Caco-2 (cell line): ENCODE measurements at places on chromosomes 1 and 21. TPM values are rescaled to one million over a fixed set of nuclear protein-coding genes. Genes with fewer than 3 reads are reported as not detected.

DNA sequence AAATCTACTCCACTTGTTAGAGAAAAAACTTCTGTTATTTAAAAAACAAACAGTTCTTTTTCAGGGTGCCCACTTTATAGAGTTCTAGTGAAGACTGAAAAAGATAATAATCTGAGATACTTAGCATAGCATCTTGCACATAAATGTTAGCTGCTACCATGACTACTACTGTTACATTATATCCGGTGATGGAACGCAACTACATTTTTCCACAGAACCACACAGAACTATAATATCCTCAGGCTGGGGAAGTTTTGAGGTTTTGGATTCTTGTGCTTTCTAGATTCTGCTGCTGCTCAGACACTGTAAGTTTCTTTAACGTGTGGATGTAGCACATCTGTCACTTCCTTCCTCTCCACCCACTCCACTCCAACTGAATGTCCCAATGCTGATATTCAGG is 110.3 kb downstream of the PTPN14 start:
- DNase-seq = no peak

GRCh38 chr1:111729271-111729921 is 9.8 kb downstream of the INKA2 start:
- DNase-seq = no peak

CD244 gene
- total RNA-seq = 0.11 TPM in 1 of 2 replicates, not detected in the other

DNA sequence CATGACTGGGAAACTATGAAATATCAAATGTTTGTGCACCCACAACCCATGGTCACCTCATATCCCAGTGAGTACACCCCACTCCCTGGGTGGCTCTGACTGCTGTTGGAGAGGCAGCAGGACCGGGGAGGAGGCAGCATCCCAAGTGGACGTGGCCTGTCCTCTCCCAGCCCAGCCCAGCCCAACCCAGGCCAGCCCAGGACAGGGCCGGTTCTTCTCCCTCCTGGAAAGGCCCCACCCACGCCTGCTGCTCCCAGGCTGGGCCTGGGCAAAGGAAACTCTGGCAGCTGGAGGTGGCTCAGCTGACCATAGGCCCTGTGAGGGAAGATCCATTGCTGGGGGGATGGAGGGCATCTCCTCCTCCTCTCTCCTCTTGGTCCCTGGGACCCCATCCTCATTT is 19.1 kb downstream of the MATN1 start:
- DNase-seq = no peak

DNA sequence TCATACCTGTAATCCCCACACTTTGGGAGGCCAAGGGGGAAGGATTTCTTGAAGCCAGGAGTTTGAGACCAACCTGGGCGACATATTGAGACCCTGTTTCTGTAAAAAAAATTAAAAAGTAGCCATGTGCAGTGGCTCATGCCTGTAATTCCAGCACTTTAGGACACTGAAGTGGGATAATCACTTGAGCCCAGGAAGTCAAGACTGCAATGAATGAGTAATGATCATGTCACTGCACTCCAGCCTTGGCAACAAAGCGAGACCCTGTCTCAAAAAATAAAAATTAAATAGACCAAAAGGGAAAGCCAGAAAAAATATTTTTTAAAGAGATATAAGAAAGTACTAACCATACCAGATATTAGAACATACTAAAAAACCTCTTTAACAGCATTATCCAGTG is 44.7 kb upstream of the LYPLAL1 start:
- DNase-seq = no peak

DNA sequence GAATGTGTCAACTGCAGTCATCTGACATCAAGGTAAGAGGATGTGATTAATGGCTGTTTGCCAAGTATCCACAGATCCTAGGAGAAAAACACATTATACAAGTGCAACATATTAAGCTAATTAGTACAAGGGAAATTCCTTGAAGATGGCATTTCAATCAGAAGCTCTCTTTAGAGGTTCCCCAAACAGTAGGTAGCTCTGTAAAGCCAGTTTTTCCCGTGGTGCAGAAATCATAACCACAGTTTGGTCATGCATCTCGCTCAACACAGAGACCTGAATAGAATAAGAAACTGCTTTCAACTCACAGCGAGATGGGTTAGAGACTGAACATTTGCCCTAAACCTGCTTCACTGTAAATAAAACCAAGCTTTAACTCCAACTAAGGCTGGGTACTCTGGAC is 230.5 kb upstream of the CAMK1G start:
- no peak for DNase-seq

DNA sequence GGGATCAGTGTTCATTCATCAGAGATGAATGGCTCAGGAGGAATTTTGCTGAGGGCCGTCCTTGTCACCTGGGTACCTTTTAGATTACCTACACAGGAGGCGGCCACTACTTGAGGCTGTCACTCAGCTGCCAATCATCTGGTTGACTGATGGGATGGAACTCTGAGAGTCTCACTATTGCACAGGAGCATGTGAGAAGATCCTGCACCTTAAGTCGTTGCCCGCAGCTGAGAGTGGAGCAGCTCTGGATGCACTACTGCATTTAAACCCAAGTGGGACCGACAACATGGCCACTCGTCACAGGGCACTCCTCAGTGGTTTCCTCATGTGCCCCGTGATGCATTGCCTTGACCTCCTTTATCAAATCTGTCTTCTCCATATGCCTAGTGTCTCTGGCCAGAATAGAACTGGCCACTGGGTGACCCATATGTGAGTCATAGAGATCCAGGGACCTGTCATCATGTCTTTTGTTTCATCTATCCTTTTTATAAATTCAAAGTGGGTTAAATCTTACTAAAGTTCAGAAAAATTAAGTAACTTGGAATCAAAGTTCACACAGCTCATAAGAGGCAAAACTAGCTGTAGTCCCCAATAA is 165.5 kb downstream of the ZSCAN20 start:
- DNase-seq = no peak

GRCh38 chr1:201399352-201400126 is 415 bp upstream of the LAD1 start:
- peak; percentile 90 for DNase-seq

ANKRD65 gene
- total RNA-seq = 1.6 and 3.2 TPM in 2 replicates

AADACL3 gene
- not detected in 2 replicates for total RNA-seq

DNA sequence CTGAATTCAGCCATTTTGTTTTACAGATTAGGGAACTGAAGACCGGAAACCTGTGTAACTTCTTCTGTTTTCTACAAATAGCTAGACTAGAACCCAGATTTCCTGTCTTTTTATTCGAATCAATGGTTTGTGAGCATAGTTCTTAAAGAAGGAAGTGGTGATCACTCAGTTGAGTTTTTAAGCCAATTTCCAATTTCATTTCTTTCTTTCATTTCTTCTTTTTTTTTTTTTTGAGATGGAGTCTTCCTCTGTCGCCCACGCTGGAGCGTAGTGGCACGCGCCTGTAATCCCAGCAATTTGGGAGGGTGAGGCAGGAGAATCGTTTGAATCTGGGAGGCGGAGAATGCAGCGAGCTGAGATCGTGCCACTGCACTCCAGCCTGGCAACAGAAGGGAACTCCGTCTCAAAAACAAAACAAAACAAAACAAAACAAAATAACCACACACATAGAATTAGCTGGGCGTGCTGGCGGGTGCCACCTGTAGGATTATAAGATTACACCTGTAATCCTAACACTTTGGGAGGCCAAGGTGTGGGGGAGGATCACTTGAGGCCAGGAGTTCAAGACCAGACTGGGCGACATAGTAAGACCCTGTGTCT is 3.0 kb upstream of the MDM4 start:
- DNase-seq = no peak

GRCh38 chr1:54464031-54464476 is 57.9 kb upstream of the SSBP3 start:
- no peak for DNase-seq

GRCh38 chr1:234769986-234770795 is 160.2 kb upstream of the IRF2BP2 start:
- DNase-seq = no peak

DNA sequence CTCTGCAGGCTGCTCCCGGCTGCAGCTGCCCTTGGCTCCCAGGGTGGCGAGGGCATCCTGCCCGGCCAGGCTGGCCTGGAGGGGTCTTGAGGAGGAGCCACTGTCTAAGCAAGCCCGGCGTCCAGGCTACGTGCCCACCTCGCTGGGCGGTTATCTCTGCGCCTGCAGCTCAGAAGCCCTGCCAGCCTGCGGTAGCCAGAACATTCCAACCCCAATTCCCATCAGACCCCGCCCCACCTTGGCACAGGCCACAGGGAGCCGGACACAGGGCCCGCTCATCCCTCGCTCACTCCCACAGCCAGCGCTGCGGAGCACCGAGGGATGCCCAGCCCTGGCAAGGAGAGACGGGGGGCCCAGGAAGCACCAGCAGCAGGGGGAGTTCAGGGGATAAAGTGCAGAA is 53.9 kb downstream of the MEGF6 start:
- no peak for DNase-seq

DNA sequence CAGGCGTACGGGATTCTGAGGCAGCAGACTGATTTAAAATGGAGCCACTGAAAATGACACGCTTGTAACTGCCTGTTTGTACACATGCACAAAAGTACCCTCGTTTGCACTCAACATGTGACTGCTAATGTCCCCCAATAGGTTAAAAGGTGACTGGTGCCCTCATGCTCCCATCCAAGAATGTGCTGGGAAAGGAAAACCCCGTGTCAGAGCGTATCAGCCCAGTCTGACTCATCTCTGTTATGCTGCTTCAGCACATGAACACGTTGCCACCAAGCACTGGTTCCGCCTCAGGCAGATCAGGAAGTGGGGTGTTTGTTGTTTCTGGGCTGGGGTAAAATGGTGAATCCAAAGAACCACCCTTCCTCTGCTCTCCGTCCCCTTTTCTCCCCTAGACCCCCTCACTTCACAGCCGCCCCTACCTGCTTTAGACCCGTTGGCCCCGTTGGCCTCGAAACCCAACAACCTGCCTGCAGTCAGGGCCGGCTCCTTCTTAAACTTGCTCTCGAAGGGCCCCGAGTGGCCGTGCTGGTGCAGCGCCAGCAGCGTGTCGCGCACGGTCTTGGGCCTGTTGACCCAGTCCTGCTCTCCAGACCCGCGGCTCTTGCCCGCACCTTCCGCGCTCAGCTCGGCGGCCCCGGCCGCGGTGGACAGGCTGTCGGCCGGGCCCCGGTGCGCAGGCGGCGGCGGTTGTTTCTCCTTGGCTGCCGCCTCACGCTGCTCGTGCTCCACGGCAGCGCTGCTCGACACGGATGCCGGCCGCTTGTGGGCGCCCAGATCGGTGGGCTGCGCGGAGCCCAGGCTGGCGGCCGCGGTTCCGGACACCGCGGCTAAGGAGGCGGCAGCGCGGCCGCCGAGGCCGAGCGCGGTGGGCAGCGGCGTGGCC is 1.7 kb downstream of the IRF2BP2 start:
- DNase-seq = peak; percentile 73

TCHH gene
- 0.39 and 0.54 TPM in 2 replicates for total RNA-seq

GRCh38 chr1:164617377-164618201 is 58.6 kb downstream of the PBX1 start:
- no peak for DNase-seq

GRCh38 chr1:227766015-227766634 is 30.9 kb downstream of the SNAP47 start:
- no peak for DNase-seq

DNA sequence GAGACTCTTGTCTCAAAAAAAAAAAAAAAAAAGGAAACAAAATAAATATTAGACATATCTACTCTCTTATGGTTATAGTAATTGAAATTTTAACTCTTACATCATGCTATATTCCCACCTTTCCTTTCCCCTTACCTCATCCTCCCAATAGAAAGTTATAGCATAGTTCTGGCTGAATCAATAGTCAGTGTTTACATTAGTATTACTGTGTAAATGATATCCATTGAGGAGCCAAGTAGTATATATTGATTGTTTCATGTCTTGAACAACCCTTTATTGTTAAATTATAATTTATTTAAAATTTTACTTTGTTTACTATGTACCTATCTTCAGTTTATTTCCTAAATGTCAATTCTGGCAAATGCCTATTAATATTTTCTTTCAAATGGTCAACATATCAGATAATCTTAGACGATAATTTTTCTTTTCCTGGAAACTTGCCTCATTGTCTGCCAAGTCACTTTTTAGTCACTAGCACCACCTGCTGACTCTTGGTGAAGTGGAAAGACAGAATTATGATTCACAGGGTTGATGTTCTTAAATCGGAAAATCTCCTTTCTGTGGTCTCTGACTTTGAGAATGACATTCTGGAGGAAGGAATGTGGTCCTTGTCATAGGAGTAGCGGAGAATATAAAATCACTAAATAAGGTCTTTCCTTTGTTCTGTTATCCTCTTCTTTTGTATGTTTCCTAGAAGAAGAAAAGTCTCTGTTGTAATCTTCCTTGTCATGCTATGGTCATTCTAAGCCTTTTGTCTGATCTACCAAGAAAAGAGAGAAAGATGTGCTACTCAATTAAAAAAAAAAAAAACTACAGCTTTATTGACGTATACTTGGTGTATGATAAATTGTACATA is 8.6 kb downstream of the HJV start:
- DNase-seq = peak; percentile 65

DNA sequence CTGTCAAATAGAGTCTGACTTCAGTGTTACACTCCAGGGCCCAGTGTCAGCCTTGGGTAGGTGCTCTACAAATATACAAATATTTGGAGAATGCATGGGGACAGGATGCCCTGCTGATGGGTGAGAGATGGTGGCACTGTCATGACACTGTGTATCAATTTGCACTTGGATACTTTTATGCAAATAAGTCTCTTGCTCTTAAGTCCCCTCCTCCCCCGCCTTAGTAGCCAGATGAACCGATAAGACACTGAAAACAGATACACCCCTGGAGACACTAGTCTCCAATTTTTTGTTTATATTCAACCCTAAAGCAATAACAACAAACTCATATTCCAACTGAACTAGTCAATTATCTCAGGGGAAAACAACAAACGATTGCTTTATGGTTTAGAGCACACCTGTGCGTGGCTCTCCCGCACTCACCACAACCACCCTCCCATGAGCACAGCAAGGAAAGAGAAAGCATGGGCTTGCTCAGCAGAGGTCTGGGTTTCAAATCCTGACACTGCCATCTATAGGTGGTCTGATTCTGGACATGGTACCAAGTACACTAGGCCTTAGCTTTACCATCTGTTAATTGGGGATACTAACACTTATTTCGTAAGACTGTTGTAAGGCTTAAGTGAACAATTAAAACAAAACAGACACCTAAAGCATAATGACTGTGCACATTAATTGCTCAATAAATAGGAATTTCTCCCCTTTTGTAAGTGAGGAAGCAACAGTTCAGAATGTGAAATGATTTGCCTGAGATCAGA is 50.3 kb downstream of the HIVEP3 start:
- no peak for DNase-seq

PLA2G2F gene
- total RNA-seq = not detected in 2 replicates

PLA2G4A gene
- total RNA-seq = 2.0 and 3.4 TPM in 2 replicates

KRTAP12-4 gene
- total RNA-seq = not detected in 2 replicates

GABRD gene
- total RNA-seq = 0.16 and 0.34 TPM in 2 replicates
